ENCODE measurements at places on chromosomes 7 and 10.

DNA sequence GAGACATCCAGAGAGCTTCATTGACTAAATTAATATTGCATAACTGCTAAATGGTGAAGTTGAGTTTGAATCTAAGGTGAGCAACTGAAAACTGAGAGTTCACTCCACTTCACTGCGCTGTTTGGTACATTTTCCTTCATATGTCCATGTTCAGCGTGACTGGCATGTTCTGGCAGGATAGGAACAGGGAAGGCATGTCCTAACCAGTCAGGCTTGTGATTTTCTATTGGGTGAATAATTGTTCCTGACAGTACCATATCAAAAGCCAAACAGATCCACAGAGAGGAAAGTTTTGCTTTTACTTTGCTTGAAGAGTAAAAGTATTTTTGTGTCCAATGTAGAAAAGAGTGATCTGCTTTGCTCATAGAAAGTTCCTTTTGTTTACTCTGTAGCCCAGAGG is 53.2 kb downstream of the WDFY4 start:
- no peak for DNase-seq

DNA sequence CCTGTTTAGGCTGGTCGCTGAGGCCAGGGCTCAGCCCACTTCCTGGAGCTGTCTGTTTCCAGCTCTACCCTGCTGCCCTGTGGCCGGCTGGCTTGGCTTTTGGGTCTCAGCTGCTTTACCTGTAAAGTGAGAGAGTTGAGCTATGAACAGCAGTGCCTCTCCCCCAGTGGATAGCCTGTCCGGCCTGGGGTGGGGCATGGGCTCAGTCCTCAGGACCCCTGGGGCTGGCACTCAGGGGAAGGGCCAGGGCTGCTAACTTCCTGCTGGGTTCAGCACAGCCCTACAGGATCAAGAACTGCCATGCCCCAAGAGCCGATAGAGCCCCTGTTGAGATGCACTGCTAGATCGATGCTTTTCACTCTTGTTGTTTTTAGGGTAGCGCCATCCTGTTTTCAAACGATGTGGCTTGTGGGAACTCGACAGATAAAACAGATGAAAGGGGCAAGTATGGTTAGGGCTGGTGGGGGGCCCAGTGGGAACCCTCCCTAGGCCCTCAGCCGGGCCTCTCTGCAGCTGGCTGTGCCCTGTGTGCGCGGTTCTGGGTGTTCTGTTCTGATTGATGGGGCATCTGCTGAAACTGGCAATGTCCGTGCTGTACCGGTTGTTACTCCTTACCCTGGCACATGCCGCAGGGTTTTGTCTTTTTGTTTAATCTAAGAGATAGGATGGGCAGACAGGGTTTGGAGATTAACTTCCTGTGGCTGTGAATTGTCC is 10.0 kb upstream of the SFRP5 start:
- DNase-seq: no peak

DNA sequence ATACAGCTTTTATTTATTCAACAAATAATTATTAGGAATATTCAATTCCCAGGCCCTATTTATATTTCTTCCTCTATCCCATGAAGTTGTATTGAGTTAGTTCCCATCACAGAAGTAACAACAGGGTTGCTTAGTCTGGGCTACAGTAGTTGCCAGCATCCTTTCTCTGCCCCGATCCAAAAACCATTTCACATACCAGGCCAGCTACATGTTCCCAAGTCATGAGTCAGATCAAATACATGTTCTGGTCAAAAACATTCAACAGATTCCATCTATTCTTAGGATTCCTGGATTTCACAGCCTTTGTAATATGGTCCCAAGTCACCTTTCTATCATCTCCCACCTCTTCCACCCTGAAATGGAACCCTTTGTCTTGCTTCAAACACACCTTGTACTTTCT is 91.6 kb downstream of the RAB11FIP2 start:
- no peak for DNase-seq

- DNase-seq: no peak
These were observed 26.9 kb upstream of the TPK1 start for GRCh38 chr7:144862612-144863319.

DNA sequence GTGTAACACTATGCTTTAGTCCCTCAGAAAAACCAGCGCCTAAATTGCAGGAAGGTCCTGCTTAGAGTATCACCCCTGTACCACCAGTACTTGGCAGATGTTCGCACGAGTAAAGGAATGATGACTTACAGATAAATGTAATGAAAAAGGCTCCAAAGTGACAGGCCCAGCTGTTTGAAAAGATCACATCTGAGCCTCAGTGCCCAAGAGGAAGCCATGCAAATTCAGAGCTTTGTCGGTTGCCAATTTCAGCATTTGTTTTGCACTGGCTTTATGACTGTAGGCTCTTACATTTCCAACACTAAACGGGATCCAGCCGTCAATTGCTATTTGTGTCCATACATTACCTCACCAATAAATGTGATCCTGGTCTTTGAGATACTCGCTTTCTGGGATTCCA is 60.6 kb upstream of the GAD2 start:
- DNase-seq: no peak

DNA sequence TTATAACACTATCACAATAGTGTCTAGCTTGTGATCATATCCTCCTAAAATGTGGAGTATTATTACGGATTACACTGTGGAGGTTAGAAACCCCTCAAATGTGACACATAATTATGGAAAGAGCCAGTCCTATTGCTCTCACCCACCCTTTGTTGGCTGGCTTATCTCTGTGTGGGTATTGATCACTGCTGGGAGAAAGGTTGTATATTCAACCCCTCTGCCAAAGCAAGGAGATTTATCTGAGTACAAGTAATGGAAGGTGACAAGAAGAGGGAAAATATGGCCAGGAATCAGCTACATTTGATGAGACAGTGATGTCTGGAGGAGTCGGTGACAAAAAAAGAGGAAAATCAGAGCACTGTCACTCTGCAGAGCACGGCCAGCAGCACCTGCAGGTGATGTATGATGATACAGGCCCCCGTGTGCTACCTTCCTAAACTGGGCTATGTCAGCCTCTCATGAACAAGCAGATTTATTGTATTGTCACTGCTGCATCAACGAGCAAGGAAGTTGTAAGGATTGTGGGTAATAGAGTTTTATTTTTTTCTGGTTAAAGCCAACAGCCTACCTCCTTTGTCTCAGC is 235.3 kb downstream of the PHF14 start:
- no peak for DNase-seq

GRCh38 chr10:89073719-89074118 is 83.1 kb downstream of the FAS start:
- DNase-seq: no peak

DNA sequence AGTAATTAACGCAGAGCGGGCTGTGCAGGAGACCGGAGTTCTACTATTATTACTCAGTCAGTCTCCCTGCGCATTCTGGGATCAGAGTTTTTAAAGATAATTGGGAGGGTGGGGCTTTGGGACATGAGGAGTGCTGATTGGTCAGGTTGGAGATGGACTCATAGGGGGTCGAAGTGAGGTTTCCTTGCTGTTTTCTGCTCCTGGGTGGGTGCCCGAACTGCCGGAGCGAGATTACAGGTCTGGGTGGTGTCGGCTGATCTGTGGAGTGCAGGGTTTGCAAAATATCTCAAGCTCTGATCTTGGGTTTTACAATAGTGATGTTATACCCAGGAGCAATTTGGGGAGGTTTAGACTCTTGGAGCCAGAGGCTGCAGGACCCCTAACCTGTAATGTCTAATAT is 3.9 kb upstream of the LRRC27 start:
- DNase-seq: no peak

DNA sequence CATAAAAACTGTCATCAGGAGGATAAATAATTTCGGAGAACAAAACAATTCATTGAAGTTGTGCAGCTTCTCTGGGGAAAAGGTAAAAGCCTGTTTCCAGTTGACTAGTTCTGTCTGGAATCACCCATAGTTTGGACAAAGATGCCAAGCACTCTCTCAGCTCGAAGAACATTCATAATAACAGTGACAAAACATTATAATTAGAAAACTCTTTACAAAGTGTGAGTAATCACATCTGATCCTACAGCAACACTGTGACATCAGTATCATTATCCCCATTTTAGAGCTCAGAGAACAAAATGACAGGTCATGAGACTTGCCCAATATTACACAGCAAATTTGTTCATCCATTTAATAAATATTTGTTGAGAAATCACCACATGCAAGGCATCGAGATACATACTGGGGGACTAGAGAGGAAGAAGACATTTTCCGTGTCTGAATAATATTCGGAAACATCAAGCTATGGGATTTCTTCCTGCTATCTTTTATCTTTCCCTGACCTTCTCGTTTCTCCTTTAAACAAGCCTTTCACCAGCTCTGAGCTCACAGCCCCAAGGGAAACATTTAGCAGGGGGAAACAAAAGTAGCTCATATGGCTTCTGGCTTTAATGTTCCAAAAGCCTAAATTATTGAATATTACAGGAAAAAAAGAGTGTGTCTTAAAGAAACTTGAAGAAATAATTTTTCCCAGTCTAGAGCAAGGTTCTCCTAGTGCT is 123.3 kb upstream of the GHITM start:
- no peak for DNase-seq

DNA sequence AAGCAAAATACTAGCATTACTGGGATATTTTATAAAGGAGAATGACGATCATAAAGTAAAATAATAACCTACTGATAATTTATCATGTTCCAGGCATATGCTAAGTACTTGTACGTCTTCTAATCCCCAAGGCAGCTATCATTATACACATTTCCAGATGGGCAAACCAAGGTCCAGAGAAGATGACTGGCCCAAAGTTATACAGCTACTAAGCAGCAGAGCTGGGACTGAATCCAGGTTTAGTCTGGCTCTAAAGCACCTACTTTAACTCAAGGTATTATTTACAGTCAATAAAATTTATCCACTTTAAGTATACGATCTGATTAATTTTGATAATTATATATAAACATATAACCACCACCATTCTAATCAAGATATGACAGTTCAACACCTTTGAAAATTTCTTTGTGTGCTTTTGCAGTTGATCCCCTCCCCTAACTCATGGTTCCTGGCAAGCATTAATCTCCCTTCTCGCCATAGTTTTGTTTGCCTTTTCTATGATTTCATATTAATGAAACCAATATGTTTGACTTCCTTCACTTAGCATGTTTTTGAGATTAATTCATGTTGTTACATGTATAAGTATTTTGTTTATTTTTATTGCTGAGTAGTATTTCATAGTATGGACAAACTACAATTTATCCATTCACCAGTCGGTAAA is 126.7 kb downstream of the CPEB3 start:
- no peak for DNase-seq
